Stimulated activated CD8-positive, alpha-beta memory T cell treated with anti-CD3 and anti-CD28 coated beads, Interleukin-15, amount 100 ng/mL, for 24 hours (primary cell): ENCODE measurements at places on chromosomes 1 and 21.
A peak's percentile ranks its signal among the peaks of the same experiment; 100 is the strongest.

DNA sequence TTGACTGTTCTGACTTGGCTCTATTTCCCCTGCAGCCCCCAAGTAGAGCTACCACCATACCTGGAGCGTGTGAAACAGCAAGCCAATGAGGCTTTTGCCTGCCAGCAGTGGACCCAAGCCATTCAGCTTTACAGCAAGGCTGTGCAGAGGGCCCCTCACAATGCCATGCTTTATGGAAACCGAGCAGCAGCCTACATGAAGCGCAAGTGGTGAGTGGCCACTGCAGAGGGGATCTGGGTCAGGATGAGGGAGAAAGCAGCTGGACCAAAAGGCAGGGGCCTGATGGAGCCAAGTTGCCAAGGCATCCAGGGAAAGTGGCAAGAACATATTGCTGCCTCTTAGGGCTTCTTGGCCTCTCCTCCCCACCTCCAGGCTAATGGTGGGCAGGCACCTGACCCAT lies 24.1 kb upstream of the TMEM222 start:
- no peak for DNase-seq

GRCh38 chr21:34883491-34884271 lies 165.4 kb downstream of the RUNX1 start:
- no peak for DNase-seq

DNA sequence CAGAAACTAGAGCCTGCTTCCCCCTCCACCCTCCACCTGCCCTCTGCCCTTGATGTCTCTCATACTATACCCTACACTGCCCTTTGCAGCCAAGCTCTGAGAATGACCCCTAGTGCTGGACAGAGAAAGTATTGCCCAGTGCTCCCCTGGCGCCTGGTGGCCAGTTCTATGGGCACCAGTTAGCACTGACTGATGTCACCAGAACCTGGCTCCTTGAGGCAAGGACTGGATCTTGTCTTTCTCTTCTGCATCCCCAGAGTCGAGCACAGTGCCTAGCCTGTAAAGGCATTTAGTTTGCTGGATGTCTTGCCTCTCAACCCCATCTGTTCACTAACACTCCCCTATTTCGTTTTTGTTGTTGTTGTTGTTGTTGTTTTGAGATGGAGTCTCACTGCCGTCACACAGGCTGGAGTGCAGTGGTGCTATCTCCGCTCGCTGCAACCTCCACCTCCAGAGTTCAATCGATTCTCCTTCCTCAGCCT lies 5.9 kb downstream of the PHLDA3 start:
- no peak for DNase-seq

- DNase-seq, result no peak
Observed at GRCh38 chr21:20010691-20011200, 987.5 kb upstream of the NCAM2 start.

- no peak for DNase-seq
Observed at GRCh38 chr1:93707956-93708355, 26.3 kb upstream of the BCAR3 start.

- DNase-seq, result peak; percentile 40
Observed at GRCh38 chr1:220810179-220810653, 23.5 kb downstream of the MTARC1 start.

DNA sequence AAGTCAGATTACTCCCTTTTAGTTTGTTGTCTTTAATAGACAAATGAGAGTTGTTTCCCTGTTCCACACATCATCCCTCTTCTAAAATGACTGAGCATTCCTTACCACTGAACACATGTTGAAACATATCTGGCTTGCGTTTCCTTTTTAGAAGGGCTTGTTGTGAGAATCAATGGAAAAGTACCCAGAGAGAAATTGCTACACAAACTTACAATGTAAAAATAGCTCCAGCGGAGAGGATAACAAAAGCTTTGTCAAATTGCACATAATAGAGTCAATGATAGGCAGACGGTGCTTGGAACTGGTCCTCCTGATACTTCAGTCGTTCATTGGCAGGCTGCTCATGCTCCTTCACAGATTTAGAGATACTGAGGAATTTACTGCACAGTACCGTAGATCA lies 123.9 kb downstream of the CYYR1 start:
- no peak for DNase-seq

- no peak for DNase-seq
Observed at GRCh38 chr1:94143809-94144176, 22.8 kb upstream of the ABCA4 start.

- no peak for DNase-seq
Observed at GRCh38 chr21:38741950-38742256, 63.8 kb upstream of the ETS2 start.

DNA sequence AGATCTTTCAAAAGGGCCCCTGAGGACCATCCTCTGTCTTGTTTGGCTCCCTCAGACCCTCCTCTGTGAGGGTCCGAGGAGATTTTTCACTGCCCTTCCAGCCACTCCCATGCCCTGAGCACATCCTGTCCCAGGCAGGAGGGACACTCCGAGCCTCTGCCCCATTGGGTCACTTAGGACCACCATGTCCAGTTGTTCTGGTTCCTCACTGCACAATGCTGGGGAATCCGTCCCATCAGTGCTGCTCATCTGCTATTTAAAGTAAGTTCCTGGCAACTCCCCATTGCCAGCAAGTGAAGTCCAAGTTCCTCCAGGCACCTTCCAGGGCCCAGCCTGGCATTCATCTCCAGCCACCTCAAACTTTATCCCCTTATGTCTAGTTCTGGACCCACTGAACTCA lies 117.5 kb upstream of the GRIK3 start:
- no peak for DNase-seq

DNA sequence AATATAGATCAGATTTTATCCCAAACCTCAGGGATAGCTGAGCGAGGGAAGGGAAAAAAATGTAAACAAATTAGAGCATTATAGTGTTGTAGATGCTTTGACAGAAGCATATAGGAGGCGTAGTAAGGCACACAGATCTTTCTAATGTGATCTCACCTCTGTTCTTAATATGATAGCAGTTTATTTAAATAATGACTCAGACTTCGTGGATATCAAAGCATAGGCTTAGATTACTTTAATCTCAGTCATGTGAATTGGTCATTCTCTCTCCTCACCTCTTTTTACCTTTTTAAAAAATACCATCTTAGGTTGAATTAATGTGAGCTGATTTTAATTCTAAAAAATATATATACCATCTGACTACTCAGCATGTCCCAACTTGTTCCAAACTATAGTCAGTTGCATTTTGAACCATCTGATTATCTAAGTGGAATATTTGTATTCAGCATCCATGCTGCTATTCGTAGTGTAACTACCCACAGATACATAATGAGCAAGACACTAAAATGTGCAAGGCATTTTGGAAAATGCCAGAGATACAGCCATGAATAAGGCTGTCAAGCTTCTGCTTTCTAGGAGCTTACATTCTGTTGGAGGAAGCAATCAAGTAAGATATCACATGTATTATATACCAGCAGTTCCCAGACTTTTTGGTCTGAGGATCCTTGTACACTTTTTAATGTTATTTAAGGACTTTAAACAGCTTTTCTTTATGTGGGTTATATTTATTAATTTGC lies 76.7 kb downstream of the OSBPL9 start:
- DNase-seq, result no peak

GRCh38 chr1:46224966-46225365 lies 21.8 kb downstream of the LURAP1 start:
- no peak for DNase-seq

GRCh38 chr1:200041337-200042118 lies 14.0 kb downstream of the NR5A2 start:
- DNase-seq, result no peak

DNA sequence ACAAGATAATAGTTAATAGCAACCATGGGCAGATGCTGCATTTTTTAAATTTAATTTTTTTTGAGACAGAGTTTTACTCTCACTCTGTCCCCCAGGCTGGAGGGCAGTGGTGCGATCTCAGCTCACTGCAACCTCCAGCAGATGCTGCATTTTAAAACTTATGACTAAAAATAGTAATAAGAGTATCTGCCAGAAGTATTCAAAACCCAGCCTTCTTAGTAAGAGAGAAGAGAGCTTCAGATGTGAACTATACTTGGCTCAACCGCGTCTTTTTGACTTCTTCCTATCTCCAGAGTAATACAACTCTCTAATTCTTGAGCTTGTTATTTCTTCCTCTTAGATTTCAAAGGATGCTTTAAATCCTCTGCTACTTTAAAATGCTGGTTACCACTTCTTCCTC lies 4.6 kb downstream of the RPS27 start:
- DNase-seq, result no peak

DNA sequence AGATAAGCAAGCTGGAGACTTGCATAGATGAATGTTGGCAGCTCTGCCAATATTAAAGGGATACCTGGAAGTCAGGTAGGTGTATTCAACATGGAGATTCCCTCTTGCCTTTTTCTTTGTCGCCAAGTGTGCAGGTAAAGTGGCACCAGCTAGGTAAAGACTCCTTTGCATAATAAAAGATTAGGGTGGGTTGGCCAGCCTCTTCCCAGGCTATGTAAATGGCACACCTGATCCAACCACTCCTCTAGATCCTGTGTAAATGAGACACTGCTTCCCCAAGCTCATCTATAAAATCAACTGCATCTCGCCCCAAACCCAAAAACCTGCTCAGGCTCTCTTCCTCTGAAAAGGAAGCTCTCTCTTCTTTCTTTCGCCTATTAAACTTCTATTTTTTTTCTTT lies 100.8 kb upstream of the DSCAM start:
- DNase-seq, result no peak

DNA sequence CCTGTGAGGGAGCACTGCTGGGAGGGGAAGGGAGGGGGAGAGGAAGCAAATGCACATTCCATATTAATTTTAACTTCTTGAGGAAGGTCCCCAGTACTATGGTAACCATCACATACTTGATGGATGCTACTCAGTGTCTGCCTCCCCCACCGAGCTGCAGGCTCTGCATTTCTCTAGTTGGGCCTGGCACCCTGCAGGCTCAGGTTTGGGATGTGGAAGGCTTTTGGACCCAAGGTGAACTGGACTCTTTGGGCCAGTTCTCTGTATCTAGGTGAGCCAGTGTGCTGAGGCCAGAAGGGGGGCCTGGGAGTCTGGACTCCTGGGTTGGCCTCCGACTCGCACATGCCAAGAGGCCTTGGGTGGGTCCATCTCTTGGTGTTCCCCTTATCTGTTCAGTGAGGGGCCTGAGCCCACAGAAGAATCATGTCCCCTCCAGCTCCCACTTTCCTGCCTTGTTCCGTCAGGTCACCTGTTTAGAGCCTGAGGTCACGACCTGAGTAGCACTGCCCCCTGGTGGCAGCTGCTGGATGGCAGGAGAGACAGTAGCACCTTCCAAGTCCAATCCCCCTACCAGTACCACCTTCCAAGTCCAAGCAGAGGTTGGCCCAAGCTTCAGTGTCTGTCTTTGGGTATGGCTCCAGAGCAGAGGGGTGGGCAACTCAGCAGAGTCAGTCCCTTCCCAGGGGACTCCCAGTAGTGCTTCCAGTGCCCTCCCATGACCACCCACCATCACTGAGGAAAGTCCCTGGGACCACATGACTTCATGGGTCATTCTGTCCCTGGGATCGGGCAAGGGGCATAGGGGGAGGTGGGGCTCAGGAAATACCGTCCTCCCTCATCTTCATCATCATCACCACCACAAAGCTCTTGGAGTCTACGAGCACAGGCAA lies 241.8 kb downstream of the TRABD2B start:
- DNase-seq, result peak; percentile 40

- DNase-seq, result no peak
Observed at GRCh38 chr1:159408862-159409400, 23.1 kb upstream of the OR10J4 start.

DNA sequence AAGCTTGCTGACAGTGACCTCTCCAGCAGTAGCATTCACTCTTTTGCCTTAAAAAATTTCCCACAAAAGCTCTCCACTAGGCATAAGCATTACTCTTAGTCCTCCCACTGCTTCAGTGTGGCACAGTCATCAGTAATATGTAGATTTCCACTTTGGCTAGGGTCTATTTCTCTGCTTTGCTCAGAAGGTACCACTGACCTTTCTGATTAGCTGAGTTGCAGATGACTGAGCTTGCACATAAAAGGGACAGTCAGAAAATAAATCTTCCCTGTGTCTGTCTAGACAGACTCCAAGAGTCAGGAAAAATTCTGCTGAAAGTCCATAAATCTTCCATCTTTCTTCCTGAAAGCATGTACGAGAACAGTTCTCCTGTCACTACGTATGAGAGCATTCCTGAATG lies 56.6 kb upstream of the APP start:
- no peak for DNase-seq

DNA sequence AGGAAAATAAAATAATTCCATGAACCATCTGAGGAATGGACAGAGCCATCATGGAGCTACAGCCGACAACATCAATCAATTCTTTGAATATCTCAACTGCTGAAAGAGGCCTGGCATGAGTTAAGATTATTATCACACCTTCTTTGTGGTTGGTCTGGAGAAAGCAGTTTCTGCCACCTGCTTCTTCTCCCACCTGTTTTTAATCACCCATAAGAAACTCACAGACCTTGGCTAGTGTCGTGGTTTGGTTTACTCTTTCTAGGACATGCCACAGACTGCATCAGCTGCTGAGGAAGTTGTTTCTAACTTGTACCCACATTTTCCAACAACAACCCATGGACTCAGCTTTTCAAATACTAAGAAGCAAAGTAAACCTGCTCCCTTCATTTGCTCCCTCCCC lies 65.6 kb downstream of the NTPCR start:
- no peak for DNase-seq

- DNase-seq, result no peak
Observed at GRCh38 chr21:45032977-45033710, 41.2 kb upstream of the ADARB1 start.

GRCh38 chr1:44605914-44606615 lies 68.2 kb downstream of the TMEM53 start:
- DNase-seq, result no peak

DNA sequence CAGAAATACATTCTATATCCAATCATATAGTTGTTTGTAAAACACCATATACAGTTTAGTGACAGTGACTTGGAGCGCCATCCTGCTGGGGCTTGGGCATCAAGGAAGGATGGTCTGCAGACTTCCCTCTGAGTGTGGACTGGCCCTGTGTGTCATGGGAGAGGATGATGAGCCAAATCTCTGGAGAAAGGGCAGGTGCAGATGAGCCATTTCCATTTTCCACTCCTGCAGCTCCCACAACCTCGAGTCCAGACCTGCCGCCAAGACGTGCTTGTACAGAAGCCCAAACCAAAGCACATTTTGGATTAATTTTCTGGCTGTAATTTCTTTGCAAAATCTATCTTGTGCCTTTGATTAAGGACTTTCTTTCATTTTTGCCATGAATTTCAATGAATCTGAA lies 48.3 kb upstream of the SLC22A15 start:
- DNase-seq, result no peak

GRCh38 chr1:3598051-3598491 lies 13.2 kb downstream of the MEGF6 start:
- DNase-seq, result no peak
